Upper lobe of left lung (tissue), 6 donors: ENCODE measurements at places on chromosomes 5 and 9. TPM values are rescaled to one million over a fixed set of nuclear protein-coding genes. Genes with fewer than 3 reads are reported as not detected.

GRCh38 chr9:75454043-75454442 lies 365.7 kb downstream of the OSTF1 start:
- no peak for DNase-seq
- H3K4me1 ChIP-seq, result peaks cover 5% of the 10 kb centered on the region
- H3K27me3 ChIP-seq, result no peaks in the 10 kb centered on the region
- no peaks in the 10 kb centered on the region for H3K36me3 ChIP-seq

DNA sequence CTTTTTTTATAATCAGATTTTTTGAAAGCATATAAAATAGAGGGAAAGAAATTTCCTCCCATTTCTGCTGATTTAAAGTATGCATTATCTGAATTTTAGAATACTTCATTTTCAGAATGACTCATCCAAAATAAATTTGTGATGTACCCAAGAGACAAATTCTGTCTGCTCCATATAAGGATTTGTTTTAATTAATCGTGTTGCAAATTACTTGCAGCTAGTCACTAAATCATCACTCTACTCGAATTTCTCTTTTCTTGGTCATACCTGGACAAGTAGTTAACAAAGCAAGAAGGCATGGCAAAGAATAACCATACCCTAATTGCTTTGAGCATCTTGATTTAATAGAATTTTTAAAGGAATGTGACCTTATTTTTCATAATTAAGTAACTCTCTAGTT lies 284.1 kb upstream of the GRAMD2B start:
- no peak for DNase-seq
- H3K27ac ChIP-seq, result no peak overlapping the region
- no peaks in the 10 kb centered on the region for H3K36me3 ChIP-seq
- no peak overlapping the region for H3K4me3 ChIP-seq
- no peaks in the 10 kb centered on the region for H3K4me1 ChIP-seq

DNA sequence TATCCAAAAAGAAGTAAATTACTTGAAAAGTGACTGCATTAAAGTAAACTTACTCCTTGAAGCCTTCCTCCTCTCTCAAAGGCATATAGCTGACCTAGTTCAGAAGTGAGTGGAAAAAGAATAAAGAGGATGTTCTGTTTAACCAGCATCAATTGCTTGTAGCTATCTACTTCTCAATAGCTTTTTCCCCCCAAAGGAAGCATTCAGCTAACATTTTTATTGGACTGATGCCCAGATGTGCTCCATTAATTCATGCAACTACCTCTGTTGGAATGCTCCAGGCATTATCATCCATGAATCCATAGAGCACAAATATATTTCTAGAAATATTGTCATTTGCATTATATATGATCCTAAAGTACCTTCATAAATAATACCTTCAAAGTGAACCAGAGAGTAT lies 132.8 kb downstream of the RASEF start:
- no peak for DNase-seq
- H3K27ac ChIP-seq, result no peak overlapping the region
- H3K27me3 ChIP-seq, result no peaks in the 10 kb centered on the region
- H3K4me3 ChIP-seq, result no peak overlapping the region
- H3K4me1 ChIP-seq, result no peaks in the 10 kb centered on the region

DNA sequence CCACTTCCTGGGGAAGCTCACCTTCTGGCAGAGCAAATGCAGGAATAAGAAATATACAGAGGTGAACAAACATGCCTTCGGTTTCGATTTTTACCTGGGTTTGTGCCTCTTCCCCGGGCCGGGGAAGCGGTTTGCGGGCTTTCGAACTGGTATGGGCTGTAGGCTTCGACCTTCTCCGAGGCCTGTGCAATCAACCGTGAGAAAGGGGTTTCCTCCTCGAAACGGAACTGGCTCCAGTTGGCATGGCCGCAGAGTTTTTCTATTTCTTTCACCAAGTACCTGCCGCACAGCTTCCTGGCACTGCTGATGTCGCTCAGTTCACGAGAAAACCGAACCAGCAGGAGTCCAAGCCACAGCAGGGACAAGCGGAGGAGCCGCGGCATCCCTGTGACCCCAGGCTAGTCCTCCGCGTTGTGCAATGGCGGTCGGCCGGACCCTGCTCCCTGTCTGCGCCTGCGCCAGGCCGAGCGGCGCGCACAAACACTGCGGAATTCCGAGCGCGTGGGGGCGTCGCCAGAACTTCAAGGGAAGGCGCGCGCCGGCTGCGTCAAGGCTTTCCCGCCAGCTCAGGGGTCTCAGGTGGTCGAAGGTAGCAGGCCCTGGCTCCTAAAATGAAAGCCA lies at the start of gene INSL6:
Gene INSL6 (minus strand): TSS at position 420 of the 621 bp plus-strand sequence. CDS start 37 bp downstream, at position 383.
- no peaks in the 10 kb centered on the region for H3K27me3 ChIP-seq
- no peak within 1 kb of the TSS for H3K4me3 ChIP-seq
- no peaks in the 10 kb centered on the region for H3K4me1 ChIP-seq
- no peaks in the 10 kb centered on the region for H3K36me3 ChIP-seq
- H3K27ac ChIP-seq, result no peak within 1 kb of the TSS
- no peak for DNase-seq

- DNase-seq, result no peak
- no peaks in the 10 kb centered on the region for H3K27me3 ChIP-seq
- no peaks in the 10 kb centered on the region for H3K36me3 ChIP-seq
- H3K27ac ChIP-seq, result no peak overlapping the region
- no peak overlapping the region for H3K4me3 ChIP-seq
Observed at GRCh38 chr9:72134801-72135200, 14.4 kb upstream of the GDA start.

- H3K27ac ChIP-seq, result no peak overlapping the region
- no peak overlapping the region for H3K4me3 ChIP-seq
- peak; percentile 27 for DNase-seq
- no peaks in the 10 kb centered on the region for H3K27me3 ChIP-seq
- peaks cover 3% of the 10 kb centered on the region for H3K4me1 ChIP-seq
- H3K36me3 ChIP-seq, result no peaks in the 10 kb centered on the region
Observed at GRCh38 chr5:139954022-139954421, 89.1 kb downstream of the NRG2 start.

GRCh38 chr5:179998485-179998884 lies 73.1 kb downstream of the RNF130 start:
- H3K36me3 ChIP-seq, result peaks cover 8% of the 10 kb centered on the region
- no peaks in the 10 kb centered on the region for H3K27me3 ChIP-seq
- DNase-seq, result no peak
- H3K4me1 ChIP-seq, result no peaks in the 10 kb centered on the region
- H3K27ac ChIP-seq, result no peak overlapping the region

- H3K27me3 ChIP-seq, result no peaks in the 10 kb centered on the region
- H3K4me1 ChIP-seq, result peaks cover 19% of the 10 kb centered on the region
- peak overlapping the region; percentile 88 for H3K27ac ChIP-seq
Observed at GRCh38 chr9:35646153-35646532, 4.6 kb downstream of the SIT1 start.

The PLPP7 gene
- total RNA-seq, result 0.76 TPM

The TAF11L5 gene
- total RNA-seq, result not detected

The LRRC19 gene
- 0.15 TPM for total RNA-seq

The SLC34A1 gene
- not detected for total RNA-seq

The PCDHGB7 gene
- 8.7 TPM for total RNA-seq
